ENCODE measurements at places on chromosomes 5 and 9.

GRCh38 chr5:1519631-1520210, 4.0 kb downstream of the LPCAT1 start:
- DNase-seq, result no peak

- DNase-seq, result no peak
These were observed 13.4 kb downstream of the FBXO10 start for GRCh38 chr9:37562826-37563225.

GRCh38 chr5:108118813-108119514, 262.9 kb downstream of the FBXL17 start:
- DNase-seq, result no peak

DNA sequence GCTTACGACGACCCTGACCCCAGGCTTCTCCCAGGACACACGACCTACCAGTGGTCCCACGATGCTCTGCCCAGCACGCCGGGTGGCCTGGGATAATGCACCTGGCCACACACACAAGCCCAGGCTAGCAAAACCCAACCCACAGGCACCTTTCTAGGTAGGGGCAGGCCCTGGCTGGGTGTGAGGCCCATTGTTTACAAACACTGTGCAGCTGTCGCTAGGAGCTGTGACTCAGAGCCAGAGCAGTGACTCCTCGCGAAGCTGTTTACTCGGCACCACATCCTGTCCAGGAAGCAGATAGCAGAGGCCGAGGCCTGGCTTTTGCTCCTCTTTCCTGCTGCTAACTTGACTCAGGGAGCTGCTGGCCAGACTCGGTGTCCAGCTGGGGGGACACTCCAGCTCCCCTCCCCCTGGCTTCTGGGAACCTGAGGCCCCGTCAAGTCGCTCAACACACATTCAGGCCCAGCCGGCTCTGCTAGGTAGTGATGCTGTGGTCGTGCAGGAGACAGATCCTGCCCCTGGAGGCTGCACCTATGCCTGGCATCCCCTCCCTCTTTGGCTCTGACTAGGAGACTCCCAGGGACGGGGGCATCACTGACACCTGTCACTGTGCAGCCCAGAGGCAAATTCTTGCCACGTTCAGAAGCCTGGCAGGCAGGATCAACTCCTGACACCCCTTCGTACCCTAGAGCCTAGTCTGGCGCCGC, 12.8 kb upstream of the RALGDS start:
- DNase-seq, result peak; percentile 78

DNA sequence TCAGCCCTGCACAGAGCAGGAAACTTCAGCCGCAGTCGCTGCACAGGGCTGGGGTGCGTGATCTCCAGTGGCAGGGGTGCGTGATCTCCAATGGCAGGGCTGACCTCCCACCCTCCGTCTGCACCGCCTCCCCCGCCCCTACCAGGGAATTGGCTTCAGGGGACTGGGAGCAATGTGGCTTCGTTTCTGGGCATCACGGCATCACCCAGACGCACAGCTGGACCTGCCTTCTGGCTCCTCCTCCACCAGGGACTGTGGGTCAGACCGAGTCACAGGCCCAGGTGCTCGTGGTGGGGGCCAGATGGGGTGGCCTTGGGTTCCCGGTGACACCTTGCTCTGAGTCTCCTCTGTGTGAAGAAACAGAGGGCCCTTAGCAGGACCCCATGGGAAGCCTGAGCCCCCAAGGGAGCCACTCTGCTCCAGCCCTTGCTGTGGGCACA, 51.1 kb downstream of the AHRR start:
- no peak for DNase-seq

DNA sequence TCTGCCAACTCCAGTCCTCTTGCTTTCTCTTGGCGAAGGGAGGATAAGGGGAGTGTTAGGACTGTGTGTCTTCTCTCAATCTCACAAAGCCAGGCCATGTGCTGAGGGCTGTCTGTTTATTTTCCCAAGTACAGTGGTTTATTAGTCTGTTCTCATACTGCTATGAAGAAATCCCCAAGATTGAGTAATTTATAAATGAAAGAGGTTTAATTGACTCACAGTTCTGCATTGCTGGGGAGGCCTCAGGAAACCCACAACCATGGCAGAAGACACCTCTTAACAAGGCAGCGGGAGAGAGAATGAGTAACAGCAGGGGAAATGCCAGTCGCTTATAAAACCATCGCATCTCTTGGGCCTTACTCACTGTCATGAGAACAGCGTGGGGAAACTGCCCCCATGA, 36.2 kb upstream of the CKS2 start:
- no peak for DNase-seq

DNA sequence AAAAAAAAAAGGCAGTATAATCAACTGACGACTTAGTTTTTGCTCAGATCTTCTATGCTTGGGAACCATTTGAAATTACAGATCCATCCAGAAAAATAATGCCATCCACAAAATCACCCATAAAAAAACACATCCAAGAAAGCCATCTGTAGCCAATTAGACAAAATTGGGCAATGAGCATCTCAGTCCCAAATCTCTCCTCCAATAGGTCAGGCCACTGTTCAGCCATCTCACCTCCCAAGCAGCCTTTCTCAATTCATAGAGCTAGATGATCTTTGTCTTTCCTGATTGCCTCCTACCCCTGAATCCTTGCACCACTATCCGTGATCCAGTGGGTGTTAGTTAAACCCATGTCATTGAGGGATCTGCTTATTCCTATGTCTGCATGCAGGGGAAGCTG, 139.6 kb downstream of the SCAMP1 start:
- no peak for DNase-seq

Data from stimulated activated CD4-positive, alpha-beta T cell treated with anti-CD3 and anti-CD28 coated beads, Interleukin-1b, Interleukin-23, amount 100 ng/mL, for 1 hour (primary cell).